ENCODE measurements at places on chromosomes 4 and X. TPM values are rescaled to one million over a fixed set of nuclear protein-coding genes. Genes with fewer than 3 reads are reported as not detected.
A peak's percentile ranks its signal among the peaks of the same experiment; 100 is the strongest.

UGT2B28 gene
- total RNA-seq: not detected

MXRA5 gene
- not detected for total RNA-seq

EGF gene
- 20.4 TPM for total RNA-seq

SLC35A2 gene
- total RNA-seq: 24.1 TPM

VEGFD gene
- 2.5 TPM for total RNA-seq

SULT1E1 gene
- total RNA-seq: not detected

H2BW2 gene
- total RNA-seq: not detected

DNA sequence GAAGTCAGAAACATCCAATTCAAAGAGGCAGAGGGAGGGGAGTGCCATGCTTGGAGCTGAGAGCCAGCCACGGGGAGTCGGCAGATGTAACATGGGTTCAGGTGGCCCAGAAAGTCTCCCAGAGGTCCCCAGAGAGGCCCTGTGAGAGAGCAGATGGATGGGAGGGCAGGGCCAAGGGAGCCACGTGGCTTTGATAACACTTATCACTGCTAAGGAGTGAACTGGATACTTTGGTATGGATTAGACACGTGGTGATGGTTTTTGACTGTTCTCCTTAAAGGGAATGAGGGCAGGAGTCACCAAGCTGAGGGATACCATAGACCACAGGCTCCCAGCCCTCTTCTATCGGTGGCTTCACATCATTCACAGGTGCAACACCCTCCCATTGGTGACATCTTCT, 13.7 kb downstream of the CCKAR start:
- no peaks in the 10 kb centered on the region for H3K4me1 ChIP-seq
- no peak for DNase-seq
- H3K4me3 ChIP-seq: no peak overlapping the region
- no peak overlapping the region for H3K27ac ChIP-seq
- no peaks in the 10 kb centered on the region for H3K36me3 ChIP-seq

DNA sequence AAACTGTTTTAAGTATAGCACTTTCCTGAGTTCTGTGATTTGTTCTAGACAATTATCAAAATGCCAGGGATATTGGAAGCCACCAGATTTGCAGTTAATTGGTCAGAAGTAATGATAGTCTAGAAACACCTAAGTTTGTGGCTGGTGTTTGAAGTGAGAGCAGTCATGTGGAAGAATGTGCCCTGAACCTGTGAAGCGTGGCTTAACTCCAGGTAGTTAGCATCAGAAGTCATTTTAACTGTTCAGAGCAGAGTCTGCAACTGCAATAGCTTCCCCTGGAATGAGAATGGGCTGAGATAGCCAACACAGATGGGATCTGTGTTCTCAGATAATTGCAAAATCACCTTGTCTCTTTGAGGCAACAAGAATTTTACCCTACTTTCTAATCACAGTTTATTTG, 255.1 kb upstream of the GK2 start:
- no peak overlapping the region for H3K27ac ChIP-seq
- no peaks in the 10 kb centered on the region for H3K4me1 ChIP-seq
- no peaks in the 10 kb centered on the region for H3K36me3 ChIP-seq
- no peak overlapping the region for H3K4me3 ChIP-seq
- H3K27me3 ChIP-seq: no peaks in the 10 kb centered on the region

DNA sequence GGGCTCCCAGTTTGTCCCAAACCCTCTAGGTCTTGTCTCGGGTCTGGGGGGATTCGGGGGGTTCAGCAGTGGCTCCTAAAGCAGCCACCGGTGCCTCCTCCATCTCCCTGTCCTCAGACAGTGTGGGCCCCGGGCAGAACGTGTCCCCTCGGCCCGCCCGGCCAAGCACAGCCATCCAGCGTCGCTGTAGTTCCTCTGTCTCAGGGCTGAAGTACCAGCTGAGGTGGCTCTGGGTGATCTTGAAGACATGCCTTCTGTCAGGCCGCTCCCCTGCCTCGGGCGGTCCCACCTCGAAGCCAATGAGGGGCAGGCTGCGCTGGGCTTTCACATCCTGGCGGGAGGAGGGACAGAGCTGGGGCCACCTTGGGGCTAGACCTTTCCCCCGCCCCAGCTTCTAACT, 5.9 kb downstream of the TSR2 start:
- no peak overlapping the region for H3K4me3 ChIP-seq
- no peaks in the 10 kb centered on the region for H3K27me3 ChIP-seq
- peaks cover 8% of the 10 kb centered on the region for H3K4me1 ChIP-seq
- H3K27ac ChIP-seq: no peak overlapping the region
- no peaks in the 10 kb centered on the region for H3K36me3 ChIP-seq

GRCh38 chr4:8468746-8469535, 28.4 kb downstream of the TRMT44 start:
- H3K4me3 ChIP-seq: no peak overlapping the region
- H3K4me1 ChIP-seq: peaks cover 15% of the 10 kb centered on the region
- DNase-seq: peak; percentile 72
- no peak overlapping the region for H3K27ac ChIP-seq

GRCh38 chrX:97898798-97899197, 1015.1 kb downstream of the RPA4 start:
- no peaks in the 10 kb centered on the region for H3K27me3 ChIP-seq
- H3K4me3 ChIP-seq: no peak overlapping the region
- H3K36me3 ChIP-seq: no peaks in the 10 kb centered on the region
- DNase-seq: no peak

GRCh38 chr4:121072224-121073003, at the start of gene NDNF:
Gene NDNF, minus strand, starts transcription at chr4:121072535. Its CDS starts 26,698 bp downstream, at chr4:121045837.
- no peaks in the 10 kb centered on the region for H3K36me3 ChIP-seq
- peak within 1 kb of the TSS; percentile 50 for H3K4me3 ChIP-seq
- H3K4me1 ChIP-seq: no peaks in the 10 kb centered on the region
- H3K27ac ChIP-seq: no peak within 1 kb of the TSS
- DNase-seq: no peak
- H3K27me3 ChIP-seq: peaks cover 12% of the 10 kb centered on the region
